ENCODE measurements at places on chromosomes 1 and 21.

DNA sequence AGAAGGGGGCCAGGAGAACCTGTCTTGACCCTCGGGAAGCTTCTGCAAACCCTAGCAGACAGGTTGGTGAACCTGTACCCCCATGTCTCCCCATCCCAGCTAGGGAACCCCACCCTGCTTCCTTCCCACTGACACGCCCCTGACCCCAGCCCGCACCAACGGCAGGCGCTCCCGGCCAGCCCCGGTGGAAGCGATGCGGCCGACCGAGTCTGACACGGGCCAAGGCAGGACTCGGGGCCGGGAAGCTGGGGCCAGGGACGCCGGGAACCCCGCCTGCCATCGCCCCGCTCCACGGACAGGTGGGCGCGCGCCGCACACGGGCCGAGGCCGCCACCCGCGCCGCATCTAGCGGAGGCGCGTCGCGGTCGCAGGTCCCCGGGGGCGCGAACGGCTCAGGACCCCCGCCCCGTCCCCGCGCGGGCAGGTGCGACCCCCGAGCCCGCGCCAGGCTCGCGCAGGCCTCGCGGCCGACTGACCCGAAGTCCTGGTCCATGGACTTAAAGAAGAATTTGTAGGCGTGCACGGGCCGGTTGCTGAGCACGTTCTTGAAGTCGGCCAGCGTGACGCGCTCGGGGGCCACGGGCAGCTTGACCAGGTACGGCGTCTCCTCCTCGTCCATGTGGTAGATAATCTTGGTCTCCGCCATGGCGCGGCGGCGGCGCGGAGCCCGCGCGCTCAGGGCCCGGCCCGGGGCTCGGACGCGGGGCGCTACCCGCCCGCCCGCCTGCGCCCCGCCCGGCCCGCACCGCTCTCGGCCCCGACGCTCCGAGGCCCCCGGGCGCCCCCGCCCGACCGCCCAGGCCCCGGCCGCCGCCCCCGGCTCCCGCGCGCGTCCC is 580 bp downstream of the DVL1 start:
- DNase-seq: no peak

GRCh38 chr1:46983830-46984586 is 39.5 kb upstream of the CYP4X1 start:
- no peak for DNase-seq

DNA sequence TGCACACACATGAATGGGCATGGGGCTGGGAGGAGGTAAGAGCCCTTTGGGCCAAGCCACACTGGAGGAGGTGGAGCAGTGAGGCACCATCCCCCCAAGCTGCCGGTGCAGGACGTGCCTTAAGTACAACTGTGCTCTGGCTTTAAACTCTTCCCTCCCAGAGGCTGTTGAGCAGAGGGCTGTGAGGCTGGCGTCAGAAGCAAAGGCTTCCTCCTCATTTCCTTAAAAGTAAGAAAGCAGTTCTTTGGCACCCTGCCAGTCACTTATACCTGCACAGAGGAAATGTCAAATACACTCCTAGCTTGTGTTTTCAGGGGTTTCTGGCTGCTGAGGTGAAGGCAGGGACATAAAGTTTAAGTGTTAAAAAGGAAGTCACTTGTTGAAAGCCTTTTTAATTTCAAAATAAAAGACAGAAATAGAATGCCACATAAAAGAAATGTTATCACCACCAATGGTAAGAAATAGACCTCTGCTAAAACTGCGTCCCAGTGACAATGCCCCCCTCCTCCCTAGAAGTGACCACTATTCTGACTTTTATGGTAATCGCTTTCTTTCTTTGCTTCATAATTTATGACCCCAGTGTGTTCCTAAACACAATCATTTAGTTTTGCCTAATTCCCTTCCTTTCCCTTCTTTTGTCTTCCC is 33.0 kb downstream of the LAMC2 start:
- DNase-seq: peak; percentile 24

DNA sequence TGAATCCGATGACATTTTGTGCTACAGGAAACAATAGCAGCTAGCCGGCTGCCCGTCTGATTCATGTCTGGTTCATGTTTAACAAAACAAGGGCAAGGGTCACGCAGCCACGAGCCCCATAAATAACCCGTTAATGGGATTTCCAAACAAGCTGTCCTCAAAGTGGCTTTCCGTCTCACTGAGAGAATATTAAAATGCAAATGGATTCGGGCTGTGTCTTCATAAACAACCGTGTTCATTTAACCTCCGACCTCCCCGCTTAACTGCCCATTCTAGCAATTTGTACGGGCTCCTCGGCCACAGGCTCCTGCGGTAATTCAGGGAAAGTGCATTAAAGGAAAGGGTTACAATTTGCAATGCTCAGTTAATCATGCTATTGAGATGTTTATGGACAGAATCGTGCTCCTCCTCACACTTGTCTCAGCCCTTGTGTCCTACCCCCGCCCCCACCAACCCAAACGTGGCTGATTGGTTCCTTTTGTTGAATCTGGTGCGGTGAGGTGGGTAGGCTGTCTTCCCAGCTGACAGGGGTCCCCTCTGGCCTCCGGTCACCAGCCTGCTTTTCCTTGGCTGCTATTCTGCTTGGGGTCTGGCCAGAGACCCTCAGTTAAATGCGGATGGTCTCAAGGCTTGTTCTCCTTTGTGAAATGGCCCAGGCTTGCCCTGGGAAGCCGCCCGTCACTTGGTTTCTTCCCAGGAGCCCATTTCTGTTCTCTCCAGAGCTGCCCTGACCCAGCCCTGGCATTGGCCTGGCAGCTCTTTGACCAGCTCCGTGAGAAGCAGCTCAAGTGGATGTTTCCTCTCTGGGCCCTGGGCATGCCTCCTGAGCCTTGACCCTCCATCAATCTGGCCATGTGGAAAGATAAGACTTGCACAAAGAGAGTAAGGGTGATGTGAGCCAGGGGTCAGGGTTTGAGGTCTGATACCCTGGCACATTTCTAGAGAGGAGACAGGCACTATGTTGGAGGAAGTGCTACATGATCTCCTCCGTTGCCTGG is 200.7 kb upstream of the POU3F1 start:
- no peak for DNase-seq

GRCh38 chr1:13560541-13560940 is 23.1 kb upstream of the PDPN start:
- DNase-seq: no peak

Measured in nucleus accumbens (tissue), 56 donors.